ENCODE measurements at places on chromosomes 4 and X.
A peak's percentile ranks its signal among the peaks of the same experiment; 100 is the strongest.

- DNase-seq = no peak
Observed at GRCh38 chrX:139642241-139642927, 65.6 kb downstream of the MCF2 start.

DNA sequence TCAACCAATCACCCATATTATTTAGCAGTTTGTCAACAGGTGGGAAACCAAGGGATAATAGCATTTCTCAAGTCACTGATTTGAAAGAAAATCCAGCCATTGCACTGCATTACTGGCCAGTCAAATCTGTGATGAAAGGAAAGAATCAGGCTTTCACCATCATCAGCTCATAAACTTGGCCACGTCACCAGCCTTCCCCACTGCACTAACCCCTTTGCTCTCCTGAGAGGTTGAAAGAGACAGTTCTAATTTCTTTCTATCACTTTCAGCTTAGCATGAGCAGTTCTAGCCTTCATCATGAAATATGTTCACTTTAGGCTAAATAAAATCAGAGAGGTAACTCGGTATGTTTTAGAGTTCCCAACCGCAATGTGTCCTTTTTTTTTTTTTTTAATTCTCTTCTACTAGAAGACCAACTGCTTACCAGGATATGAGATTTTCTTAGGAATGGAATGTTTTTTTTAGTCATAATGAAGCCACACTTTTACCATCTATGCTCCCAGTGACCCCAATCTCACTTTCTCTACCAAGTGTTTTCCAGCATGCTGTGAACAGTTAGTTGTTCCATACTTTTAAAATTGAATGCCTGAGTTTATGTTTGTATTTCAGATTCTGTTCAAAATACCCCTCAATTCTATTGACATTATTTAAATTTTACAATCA is 55.7 kb upstream of the SLC7A11 start:
- no peak for DNase-seq

- DNase-seq = peak; percentile 39
Observed at GRCh38 chrX:39577985-39578869, 519.5 kb downstream of the BCOR start.

- no peak for DNase-seq
Observed at GRCh38 chr4:16006771-16007446, 43.9 kb upstream of the FGFBP2 start.

- DNase-seq = no peak
Observed at GRCh38 chr4:131459430-131460101, 1689.5 kb upstream of the PCDH10 start.

GRCh38 chr4:41985151-41985550 is 3.6 kb downstream of the DCAF4L1 start:
- DNase-seq = no peak
